H1 (cell line): ENCODE measurements at places on chromosomes 12 and 14. TPM values are rescaled to one million over a fixed set of nuclear protein-coding genes. Genes with fewer than 3 reads are reported as not detected.

The POTEM gene
- total RNA-seq = not detected in 2 replicates

The VWF gene
- 0.60 and 0.63 TPM in 2 replicates for total RNA-seq

The TAS2R46 gene
- 0.48 TPM in 1 of 2 replicates, not detected in the other for total RNA-seq

The GPR137C gene
- 3.2 and 4.3 TPM in 2 replicates for total RNA-seq

The P2RX4 gene
- total RNA-seq = 7.1 and 9.5 TPM in 2 replicates

The ACOT6 gene
- not detected in 2 replicates for total RNA-seq

DNA sequence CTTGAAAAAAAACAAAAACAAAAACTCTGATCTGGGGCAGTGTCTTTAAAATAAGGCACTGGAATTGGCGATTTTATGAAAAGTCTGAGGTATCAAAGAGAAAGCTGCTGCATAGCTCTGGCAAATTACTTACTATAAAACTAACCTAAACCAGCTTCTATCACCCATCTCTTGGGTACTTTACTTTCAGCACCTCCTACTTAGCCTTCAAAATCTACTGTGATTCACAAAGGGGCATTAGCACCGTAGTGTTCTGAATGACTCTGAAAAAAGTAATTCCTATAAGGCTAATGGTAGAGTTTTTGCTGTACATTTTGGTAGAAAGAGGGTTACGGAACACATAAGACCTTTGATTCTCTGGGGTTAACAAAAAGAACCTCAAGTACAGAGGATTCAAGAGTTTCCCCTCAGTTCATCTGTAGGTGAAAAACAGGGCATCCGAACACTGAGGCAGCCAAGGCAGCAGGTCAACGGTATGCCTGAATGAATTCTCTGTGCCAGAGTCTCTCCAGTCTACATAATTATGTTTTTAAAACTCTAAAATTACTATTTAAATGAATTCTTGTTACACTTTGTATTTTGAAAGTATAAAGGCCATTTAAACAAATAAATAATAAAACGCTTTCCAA, 101.5 kb downstream of the ELK3 start:
- DNase-seq = no peak

DNA sequence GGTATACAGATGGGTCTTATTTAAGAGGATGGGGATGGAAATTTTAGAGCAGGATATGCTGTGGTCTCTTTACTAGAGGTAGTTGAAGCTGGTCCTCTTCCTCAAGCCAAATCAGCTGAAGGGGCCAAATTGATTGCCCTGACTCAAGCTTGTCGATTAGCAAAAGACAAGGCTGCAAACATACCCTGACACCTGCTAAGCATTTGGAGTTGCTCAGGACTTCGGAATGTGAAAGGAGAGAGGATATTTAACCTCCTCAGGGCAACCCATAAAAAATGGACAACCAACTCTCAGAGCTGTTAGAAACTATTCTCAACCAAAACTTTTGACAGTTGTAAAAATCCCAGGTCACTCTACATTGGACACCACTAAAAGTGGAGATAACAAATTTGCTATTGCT, 15.6 kb downstream of the PTGDR start:
- no peak for DNase-seq

- DNase-seq = no peak
Measured at GRCh38 chr14:72714094-72714493, 179.8 kb downstream of the DPF3 start.

DNA sequence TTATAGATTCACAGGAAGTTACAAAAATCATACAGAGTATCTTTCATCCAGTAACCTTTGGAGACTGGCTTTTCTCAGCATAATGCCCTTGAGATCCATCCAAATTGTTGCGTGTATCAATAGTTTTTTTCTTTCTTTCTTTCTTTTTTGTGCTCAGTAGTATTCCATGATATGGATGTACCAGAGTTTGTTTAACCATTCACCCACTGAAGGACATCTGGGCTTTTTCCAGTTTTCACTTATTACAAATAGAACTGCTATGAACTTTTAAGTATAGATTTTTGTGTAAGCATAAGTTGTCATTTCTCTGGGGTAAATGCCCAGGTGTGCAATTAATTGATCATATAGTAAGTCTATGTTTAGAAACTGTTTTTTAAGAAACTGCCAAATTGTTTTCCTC, 79.4 kb downstream of the FBXL14 start:
- DNase-seq = no peak

DNA sequence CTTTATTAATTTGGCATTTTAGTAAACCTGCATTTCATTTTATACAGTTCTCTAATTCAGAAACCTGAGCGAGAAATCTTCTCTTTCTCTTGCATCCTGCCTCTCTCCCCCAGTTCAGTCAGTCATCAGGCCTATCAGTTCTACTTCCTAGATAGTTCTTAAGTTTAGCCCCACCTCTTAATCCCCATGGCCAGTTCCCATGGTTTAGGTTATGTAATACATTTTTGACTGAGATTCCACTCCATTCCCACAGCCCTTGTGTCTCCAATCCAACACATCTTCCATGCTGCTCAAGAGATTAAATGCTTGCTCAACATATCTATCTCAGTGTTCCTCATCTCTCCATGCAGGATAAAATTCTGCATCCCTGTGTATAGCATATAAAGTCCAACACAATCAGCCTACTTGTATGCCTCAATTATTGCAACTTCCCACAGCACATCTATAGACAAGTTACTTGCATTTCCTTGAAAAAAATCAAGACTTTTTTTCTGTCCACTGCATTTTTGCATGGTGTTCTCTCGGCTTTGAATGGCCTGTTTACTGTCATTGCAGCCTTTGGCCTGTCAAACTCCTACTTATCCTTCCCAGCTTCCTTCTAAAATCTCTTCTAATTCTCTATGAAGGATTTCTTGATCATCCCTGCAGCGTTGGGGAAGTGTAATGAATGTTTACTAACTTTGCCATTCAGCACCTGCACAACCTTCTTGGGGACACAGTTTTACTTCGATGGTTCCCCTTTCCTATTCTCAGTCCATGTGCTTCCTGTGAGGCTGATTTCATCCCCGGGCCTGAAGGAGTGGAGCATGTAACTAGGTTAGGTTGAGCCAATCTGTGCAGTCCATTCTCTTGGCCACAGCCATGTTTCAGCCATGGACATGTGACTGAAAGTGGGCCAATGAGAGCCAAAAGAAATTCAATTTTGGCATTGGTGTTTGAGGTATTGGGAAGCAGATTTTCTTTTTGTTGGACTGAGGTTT, 80.8 kb downstream of the DACT1 start:
- no peak for DNase-seq

DNA sequence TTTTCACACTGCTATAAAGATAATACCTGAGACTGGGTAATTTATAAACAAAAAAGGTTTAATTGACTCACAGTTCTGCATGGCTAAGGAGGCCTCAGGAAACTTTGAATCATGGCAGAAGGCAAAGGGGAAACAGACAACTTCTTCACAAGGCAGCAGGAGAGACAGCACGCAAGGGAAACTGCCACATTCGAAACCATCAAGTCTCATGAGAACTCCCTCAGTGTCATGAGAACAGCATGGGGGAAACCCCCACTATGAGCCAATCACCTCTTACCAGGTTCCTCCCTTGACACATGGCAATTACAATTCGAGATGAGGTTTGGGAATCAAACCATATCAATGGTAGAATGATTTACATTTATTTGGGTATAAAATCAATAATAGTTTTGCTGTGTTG, 558.5 kb downstream of the TMTC2 start:
- no peak for DNase-seq

DNA sequence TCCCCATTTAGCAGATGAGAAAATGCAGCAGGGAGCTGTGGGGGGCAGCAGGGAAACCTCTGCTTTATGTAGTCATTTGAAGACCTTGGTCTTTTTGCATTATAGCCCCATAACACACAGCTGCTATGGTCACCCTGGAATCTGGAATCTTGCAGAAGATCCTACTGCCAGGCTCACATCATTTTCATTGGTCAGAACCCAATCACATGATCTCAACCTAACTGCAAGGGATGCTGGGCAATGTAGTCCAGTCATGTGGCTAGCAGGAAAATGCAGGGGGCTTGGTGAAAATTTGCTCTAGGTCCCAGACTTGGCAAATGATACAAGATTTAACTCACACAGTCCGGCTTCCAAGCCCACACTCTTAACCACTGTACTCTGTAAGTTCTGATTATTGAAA, 1028.7 kb downstream of the AACS start:
- no peak for DNase-seq

DNA sequence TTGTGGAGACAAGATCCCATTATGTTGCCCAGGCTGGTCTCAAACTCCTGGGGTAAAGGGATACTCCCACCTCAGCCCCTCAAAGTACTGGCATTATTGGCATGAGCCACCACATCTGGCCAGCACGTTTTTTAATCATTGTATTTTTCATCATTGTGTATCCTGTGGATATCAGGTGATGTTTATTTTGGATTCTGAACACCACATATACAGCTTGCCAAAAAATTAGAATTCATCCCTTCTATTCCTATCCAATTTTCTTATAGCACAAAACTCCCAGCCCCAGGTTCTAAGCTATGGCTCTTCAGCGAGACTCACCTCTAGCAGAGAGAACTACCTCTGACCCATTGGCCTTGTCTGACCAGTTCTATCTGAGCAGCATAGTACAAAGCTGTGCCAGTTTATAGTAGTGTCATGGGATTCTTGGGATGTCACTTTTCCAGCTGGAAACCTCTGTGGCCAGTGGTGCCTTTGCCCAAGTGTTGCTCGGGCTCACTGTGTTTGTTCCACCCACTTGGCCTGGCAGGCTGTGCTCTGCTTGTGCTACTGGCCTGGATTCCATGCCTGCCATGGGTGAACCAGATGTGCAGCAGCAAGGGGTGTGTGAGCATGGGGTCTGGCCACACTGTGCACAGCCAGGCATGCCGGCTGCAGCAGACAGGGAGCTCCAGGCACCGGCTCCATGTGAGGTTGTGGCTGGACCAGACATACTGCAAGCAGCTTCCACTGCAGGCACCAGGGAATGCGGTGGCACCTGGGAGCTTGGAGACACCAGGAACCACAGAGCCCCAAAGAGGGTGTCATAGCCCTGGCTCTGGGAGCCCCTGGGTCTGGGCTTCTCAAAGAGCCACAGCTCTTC, 37.2 kb downstream of the TIMELESS start:
- no peak for DNase-seq

- no peak for DNase-seq
Measured at GRCh38 chr12:31205054-31205453, 120.9 kb downstream of the SINHCAF start.
